ENCODE measurements at places on chromosomes 12 and 14.

- DNase-seq = no peak
Measured at GRCh38 chr12:115636546-115636945, 640.9 kb downstream of the MED13L start.

DNA sequence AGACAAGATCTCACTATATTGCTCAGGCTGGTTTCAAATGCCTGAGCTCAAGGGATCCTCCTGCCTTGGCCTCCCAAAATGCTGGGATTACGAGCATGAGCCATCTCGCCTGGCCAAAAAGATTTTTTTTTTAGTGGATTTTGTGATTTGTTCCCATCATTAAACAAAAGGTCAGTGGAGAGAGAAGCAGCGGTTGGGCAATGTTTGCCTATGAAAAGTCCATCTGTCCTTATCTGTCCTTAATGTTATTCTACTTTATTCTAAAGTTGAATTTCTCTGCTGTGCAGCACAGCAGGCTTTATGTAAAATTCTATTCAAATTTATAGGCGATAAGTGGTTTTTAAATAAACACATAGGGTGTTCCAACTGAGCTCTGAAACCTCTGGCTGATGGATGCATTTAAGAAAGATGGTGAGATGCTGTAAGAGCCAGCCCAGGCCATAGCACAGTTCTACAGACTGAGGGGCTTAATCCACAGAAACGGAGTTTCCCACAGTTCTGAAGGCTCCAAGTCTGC is 18.8 kb downstream of the HCAR2 start:
- no peak for DNase-seq

DNA sequence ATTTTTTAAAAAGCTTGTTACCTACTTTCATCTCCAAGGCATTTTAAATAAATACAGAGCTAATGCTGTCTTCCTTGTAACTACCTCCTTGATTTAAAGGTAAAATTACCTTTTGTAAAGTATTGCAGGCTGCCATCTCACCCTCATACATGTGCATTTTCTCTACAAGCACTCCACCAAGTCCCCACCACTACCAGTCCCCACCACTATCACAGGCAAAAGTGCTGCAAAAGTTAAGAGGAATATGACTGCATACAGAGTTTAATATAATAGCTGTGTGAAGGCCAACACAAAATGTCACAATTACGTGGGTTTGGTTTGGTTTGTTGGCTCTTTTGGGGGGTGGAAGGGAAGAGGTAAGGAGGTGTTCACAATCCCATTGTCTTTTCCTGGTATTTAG is 9.6 kb downstream of the SIX1 start:
- no peak for DNase-seq

GRCh38 chr14:65731933-65732506 is 319.5 kb downstream of the FUT8 start:
- DNase-seq = no peak

DNA sequence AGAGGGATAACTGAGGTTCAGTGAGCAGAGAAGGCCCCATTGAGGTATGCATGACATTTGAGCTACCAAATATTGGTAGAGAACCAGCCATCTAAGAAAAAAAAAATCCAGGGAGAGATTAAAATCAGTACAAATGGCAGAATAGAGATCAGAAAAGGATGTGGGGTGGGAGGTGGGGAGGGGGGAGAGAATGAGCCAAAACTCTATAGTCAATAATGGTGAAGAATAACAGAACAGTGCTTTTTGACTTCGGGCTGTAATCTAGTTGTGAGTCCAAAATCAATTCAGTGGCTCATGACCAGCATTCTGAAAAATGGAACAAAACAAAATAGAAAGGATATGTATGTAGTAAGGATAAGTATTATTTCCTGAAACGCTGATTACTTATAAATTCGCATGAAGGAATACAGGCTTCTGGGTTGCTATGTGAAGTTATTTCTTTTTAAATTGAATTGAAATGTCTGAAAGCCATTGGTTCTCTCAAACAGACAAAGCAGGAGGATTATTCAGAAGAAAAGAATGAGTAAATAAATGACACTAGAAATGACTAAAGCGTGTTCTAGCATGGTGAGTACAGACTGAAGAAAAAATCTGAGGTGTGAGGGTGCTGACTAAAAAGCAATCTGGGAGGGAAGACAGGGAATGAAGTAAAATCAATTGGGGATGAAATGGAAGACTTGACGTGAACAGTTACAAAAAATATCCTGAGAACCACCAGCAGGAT is 72.4 kb downstream of the ATP2B1 start:
- DNase-seq = no peak

GRCh38 chr12:69386921-69387320 is 27.4 kb downstream of the YEATS4 start:
- no peak for DNase-seq

DNA sequence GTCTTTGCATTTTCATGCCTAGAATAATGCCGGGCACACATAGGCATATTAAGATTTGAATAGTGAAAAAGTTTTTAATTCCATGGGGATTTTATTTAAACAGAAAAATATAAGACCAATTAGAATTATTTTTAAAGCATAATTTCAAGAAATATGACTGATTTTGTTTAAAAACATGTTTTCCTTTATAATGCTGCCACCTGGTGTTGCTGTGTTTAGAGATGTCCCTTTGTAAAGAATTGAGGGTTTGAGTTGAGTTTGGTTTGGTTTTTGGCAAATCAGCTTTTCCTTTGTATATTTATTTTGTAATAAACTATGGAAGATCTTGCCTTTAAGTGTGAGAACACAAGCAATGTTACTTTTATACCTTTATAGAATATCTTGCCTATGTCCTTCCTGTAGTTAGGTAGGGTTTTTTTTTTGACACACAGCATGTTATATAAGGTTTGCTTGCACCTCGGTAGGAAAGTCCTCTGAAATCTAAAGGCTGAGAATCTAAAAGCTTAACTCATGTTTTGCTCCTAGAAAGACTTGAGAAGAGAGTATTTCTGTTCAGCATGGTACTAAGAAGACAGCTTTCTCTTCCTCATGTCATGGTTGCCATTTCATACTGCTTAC is 31.4 kb upstream of the SNAPC1 start:
- DNase-seq = no peak

DNA sequence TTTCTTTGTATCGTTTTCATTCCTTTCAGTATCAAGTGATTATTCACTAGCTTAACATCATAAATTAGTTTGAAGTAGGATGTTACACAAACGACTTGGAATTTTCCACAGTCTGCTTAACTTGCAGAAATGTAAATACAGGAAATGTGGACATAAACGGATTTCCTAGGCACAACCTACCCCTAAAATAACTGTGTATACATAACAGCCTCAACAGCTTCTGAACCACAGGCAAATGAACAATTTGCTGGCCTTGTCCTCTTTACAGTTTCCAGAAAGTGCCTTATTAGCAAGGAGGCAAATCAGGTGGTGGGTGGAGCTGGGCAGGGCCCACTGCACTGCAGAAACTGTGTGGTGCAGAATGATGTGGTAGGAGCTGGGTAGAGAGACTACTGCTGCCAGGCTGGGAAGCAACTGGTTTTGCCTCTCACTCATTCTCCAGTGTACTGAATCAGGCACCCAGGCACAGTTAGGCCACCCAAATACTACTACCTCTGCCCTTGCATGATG is 14.1 kb downstream of the DRAM1 start:
- no peak for DNase-seq

- DNase-seq = no peak
Measured at GRCh38 chr12:13000925-13001774, 1.1 kb upstream of the HEBP1 start.

DNA sequence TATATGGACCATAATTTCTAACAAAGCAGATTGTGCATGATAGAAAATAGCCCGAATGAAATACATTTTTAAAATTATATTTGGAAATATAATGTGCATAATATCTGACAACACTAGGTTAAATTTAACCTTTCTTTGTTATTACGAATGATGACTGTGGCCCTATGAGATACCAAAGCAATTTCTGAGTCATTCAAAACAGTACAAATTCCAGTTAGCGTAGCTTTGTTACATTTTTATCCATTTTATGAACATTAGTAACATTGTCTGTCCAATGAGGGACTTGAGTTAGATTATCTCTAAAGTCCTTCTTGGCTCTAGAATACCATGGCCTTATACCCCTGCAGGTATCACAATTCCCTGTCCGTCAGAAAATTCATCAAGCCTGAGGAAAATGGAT is 39.0 kb upstream of the REP15 start:
- no peak for DNase-seq

GRCh38 chr14:23547924-23548323 is 3.6 kb downstream of the ZFHX2 start:
- DNase-seq = no peak

GRCh38 chr12:105741786-105742566 is 396.8 kb downstream of the NUAK1 start:
- no peak for DNase-seq

DNA sequence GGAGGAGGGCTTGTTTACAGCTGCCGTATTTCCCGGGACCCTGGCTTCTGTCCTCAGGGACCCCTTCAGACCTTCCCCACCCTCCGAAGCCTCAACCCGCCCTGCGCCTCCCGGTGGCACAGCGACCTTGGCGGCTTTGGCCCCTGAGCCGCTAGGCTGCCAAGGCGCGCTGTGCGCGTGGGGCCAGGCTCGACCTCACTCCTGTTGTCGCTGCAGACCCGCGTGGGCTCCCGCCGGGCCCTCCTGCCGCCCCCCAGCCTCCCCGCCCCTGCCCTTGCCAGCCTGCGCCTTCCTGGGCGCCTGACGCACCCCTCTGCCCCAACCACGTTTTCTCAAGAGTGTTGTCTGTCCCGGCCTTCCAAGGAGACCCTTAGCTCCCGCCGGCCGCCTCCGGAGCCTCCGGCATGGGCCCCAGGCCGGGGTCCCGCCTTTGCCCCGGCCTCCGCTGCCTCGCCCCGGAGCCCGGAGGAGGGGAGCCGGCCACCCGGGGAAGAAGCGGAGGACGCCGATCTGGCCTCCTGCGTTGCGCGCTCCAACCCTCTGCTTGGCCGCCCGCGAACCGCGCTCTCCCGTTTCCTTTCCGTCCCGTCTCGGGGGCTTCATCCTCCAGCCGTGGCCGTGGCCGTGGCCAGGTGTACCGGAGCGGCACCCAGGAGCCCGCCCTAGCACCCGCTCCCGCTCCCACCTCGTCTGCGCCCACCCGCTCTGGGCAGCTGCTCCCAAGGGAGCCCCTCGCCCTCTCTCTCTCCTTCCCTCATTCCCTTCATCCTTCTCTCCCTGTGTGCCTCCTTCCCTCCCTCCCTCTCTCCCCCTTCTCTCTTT is 19.9 kb downstream of the PPP2R5C start:
- no peak for DNase-seq

DNA sequence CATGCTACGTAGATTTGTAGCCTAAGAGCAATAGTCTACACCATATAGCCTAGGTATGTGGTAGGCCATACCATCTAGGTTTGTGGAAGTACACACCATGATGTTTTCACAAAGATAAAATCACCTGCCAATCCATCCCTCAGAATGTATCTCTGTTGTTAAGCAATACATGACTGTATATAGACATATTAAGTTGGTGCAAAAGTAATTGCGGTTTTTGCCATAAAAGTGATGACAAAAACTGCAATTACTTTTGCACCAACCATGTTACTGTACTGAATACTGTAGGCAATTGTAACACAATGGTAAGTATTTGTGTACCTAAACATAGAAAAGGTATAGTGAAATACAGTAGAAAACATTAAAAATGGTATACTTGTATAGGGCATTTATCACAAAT is 40.5 kb downstream of the MGST1 start:
- no peak for DNase-seq

- DNase-seq = no peak
Measured at GRCh38 chr14:71834284-71835204, 97.7 kb upstream of the RGS6 start.

- no peak for DNase-seq
Measured at GRCh38 chr12:103998976-103999375, 33.3 kb downstream of the TDG start.

GRCh38 chr14:54535646-54536045 is 25.9 kb downstream of the CGRRF1 start:
- no peak for DNase-seq

DNA sequence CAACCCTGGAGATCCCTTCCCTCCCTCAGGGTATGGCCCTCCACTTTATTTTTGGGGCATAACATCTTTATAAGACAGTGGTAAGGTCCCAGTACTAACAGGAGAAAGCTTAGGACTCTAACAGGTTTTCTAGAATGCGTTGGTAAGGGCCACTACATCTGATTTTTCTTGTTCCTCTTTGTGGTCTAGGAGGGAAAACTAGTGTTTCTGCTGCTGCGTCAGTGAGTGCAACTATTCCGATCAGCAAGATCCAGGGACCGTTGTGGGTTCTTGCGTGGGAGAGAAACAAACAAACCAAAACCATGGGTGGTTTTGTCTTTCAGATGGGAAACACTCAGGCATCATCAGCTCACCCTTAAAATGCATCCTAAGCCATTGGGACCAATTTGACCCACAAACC is 123.6 kb upstream of the SLC16A7 start:
- DNase-seq = no peak

GRCh38 chr14:86777963-86778602 is 1214.9 kb downstream of the GALC start:
- DNase-seq = no peak

- DNase-seq = no peak
Measured at GRCh38 chr12:78386871-78387270, 477.7 kb upstream of the SYT1 start.
